Activated naive CD4-positive, alpha-beta T cell treated with anti-CD3 and anti-CD28 coated beads, Interleukin-2, amount 10 ng/mL, durations not matched to agents 7 days and 5 days (primary cell): ENCODE measurements at places on chromosomes 13 and 19.

- no peak for DNase-seq
Observed at GRCh38 chr13:42864952-42865767, 83.8 kb downstream of the FAM216B start.

GRCh38 chr13:100128373-100128772 lies 39.5 kb downstream of the PCCA start:
- DNase-seq: no peak

DNA sequence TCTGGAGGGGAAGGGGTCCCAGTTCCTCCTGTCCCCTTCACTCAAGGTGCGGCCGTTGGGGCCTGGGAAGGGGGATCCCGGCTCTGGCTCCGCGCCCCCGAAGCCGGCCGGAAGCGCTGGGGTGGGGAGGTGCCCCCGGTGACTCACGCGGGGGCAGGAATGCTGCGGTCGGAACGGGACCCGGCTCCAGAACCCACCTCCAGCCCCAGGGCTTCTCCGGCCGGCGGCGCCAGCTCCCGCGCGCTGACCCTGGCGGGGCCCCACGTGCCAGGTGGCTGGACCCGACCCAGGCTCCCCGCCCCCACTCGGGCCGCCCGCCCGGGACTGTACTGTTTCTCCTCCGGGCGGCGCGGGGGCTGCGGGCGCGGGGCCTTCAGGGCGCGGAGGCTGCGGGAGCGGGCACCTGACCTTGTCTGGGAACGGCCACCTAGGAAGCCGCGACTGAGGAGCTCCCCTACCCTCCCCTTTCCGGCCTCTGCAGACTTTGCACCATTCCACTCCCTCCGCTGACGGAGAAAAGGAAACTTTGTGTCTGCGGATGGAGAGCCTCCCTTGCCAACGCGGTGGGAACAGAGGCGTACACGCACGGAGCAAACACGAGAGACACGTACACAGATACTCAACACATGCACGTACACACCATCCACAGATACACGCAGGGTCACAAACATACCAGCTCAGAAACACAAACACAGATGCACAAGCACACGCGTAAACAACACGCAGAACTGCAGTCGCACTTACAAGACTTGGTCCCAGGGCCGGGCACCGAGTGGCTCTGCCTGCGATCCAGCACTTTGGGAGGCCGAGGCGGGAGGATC lies 7.2 kb downstream of the AXL start:
- DNase-seq: peak; percentile 65

- peak; percentile 19 for DNase-seq
Observed at GRCh38 chr13:113853518-113854237, 10.2 kb downstream of the GAS6 start.

DNA sequence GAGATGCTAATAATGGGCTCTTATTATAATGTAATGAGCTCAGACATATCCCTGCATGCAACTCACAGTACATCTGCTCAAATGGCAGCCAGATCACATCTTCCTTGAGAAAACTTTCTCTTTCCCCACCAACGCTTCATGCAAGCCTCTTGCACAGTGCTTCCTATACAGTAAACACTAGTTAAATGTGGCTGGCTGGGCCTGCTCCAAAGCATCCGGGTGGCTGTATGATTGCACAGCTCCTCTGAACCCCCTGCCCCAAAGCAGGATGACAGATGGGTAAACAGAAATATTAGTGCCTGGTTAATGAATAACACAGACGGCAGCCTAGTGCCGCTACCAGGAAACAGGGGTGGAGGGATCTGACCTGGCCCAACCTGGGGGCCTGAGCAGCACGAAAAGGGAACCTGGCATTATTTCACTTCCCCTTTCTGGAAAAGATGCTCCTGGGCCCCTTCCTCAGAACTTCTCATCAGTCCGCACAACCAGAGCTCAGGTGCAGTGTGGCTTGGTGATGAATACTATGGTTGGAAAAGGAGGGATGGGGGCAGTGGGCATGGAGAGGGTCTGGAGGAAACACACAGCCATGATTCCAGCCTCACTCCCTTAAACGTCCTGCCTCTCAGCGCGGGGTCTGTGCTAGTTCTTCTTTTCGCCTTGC lies 10.8 kb downstream of the FFAR2 start:
- no peak for DNase-seq

DNA sequence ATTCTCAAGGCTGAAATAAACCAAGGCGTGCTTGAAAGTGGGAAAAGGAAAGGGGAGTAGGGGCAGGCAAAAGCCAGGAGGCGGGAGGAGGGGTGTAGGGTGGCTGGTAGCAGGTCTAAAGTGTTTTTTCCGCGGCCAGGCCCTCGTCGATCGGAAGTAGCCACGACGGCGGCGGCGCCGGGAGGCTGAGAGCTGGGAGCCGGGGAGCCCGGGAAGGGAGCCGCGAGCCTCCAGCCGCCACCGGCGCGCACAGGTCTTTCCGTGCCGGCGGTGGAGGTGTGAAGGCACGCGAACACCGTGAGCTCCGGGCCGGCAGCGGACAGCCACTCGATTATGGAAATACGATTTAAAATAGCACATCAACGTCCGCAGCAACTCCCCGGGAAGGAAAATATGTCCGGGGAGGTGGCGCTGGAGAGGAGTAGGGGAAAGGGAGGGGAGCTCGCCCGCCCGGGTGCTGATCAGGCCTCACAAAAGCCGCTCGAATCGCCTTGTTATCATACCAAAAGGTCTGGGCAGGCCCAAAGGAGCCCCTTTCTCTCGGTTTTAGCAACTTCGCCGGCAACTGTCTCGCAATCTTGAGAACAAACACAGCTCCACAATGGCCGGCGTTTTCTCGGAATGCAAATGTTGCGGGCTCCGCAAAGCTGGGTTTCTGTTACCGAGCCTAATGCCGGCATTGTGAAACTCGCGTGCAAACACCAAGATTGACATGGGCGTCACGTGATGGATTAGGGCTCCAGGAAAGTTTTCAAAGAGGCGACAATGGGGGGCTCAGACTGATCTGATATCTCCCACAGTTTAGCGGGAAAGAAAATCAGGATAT lies 2.9 kb upstream of the PCDH8 start:
- DNase-seq: peak; percentile 36

- DNase-seq: no peak
Observed at GRCh38 chr19:42455621-42456081, 12.9 kb upstream of the CXCL17 start.

DNA sequence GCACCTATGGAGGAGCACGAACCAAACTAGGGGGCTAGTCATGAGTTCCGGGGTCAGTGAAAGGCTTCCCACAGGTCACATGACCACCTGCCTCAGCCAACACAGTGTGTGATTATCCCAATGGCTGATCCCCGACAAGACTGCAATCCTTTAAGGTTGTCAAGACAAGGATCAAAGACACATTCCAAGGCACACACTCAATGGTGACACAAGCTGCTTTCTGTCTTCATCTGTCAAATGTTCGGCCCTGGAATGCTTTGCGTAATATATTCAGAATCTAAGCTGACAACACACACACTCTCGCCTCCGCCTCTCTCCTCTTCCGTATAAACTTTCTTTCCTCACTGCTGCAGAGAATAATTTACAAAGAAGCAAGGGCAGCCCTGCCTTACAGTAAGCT lies 11.7 kb downstream of the RANBP3 start:
- no peak for DNase-seq

DNA sequence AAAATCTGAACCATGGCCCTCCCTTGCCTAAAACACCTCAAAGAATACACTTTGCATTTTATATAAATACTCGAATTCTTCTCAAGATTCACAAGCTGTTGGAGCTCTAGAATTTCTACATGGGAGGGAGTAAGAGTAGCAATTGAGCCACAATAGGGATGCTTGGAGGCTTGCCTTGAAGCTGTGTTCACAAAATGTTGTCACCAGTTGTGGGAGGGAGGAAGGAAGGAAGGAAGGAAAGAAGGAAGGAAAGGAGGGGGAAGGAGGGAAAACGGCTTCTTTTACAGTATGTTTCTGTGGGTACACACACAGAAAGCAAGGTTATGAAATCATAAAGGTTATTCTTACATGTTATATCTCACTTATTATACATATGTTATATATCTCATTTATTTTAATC lies 128.6 kb upstream of the PEG3 start:
- no peak for DNase-seq

DNA sequence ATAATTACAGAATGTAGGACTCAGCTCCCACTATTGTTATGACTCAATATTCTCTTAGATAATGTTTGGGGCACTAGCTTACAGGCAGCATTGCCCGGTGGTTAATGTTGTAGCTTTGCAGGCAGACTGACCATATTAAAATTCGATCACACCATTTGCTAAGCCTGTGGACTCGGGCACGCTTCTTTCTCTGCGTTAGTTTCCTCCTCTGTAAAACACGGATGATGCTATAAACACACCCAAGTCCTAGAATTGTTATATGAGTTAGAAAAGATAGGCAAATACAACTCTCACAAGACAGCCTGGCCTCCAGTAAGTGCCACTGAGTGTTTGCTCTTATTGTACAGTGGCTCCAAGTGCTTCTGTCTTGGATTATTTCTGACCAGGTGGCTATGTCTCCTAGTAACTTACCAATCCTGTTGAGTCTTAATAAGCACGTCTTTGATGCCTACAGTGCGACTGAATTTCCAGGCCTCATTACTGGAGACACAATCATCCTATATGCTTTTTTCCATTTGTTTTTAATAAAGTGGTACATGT lies 50.0 kb upstream of the ALOX5AP start:
- no peak for DNase-seq

DNA sequence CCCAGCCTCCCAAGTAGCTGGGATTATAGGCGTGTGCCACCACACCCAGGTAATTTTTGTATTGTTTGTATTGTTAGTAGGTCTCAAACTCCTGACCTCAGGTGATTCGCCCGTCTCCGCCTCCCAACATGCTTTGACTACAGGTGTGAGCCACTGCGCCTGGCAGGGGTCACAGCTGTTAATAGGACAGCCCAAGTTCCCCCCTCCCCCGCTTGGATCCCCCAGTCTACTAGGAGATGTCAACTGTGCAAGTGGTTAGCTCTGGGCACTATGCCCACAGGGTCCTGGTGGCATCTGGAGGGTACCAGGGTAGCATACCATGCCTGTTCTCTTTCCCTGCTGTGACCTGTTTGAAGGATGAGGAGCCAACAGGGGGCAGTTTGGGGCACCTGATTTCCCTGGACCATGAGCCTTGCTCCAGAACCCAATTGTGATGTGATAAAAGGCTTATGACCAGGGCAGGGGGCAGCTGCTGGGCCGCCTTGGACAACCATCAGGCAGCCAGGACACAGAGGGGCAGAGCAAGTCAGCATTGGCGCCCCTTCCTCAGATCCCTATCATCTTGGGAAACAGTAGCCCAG lies at the start of gene TSPAN16:
Gene TSPAN16, plus strand, starts transcription at position 496 of the 581 bp plus-strand sequence. CDS start 138 bp downstream, outside the sequence.
- no peak for DNase-seq

GRCh38 chr19:39401070-39401548 lies 5.5 kb upstream of the ZFP36 start:
- DNase-seq: no peak

- DNase-seq: no peak
Observed at GRCh38 chr13:73859841-73860240, 274.4 kb downstream of the KLF12 start.

GRCh38 chr13:49844181-49844580 lies 51.7 kb upstream of the KPNA3 start:
- DNase-seq: no peak

DNA sequence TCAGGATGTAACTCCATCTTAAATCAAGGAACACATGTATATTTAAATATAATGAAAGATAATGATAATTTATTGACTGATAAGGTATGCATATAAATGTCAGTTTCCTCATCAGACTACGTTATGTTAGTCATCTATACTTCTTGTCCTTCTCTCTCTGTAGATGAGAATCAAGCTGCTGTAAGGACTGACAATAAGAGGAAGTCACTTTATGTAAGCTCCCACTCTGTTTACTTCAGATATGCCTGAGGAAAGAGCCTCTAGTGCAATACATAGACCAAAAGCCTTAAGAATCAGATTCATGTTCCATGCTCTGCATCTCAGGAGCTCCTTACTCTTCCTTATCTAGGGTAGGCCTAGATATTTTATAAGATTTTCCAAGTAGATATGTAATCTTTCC lies 9.6 kb upstream of the SLITRK6 start:
- DNase-seq: no peak

DNA sequence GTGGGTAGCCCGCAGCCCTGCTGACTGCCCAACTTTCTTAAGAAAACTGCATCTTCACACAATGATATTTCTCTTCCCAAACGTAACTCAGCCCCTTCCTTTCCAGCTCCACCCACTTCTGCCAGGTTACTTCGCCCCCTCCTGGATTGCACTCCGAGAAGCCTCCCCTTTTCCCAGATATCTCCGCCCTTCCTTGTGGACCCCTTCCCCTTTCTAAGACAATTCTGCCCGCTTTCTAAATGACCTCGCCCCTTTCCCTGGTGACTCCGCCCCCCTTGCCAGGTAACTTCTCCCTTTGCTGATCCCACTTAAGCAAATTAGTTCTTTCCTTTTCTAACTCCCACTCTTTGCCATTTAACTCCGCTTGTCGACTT lies 2.6 kb downstream of the VSIG10L start:
- DNase-seq: no peak

- DNase-seq: no peak
Observed at GRCh38 chr19:33574824-33575223, 46.9 kb upstream of the CHST8 start.

DNA sequence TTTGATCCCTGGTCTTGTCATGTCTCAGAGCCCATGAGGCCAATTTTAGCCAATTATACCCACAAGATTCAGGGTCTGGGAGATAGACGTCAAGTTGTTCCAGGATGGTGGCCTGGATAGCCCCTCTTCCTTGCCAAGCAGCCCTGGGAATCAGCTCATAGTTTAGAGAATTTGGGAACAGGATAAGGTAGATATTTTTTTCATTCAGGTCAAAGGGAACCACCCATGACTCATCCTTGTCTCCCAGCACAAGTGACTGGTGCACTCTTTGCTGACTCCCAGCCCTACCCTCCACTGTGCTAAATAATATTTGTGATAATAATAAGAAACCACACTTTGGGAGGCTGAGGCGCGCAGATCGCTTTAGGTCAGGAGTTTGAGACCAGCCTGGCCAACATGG lies 17.1 kb upstream of the S1PR4 start:
- DNase-seq: no peak

GRCh38 chr19:47863514-47863936 lies 4.5 kb downstream of the TPRX2 start:
- peak; percentile 88 for DNase-seq

- DNase-seq: peak; percentile 64
Observed at GRCh38 chr19:46746281-46747057, at the start of gene STRN4. TSS of gene STRN4 (minus strand) at chr19:46746450. CDS start at chr19:46746430, 20 bp downstream.

GRCh38 chr19:36236304-36236945 lies 21.5 kb downstream of the ZNF146 start:
- no peak for DNase-seq

DNA sequence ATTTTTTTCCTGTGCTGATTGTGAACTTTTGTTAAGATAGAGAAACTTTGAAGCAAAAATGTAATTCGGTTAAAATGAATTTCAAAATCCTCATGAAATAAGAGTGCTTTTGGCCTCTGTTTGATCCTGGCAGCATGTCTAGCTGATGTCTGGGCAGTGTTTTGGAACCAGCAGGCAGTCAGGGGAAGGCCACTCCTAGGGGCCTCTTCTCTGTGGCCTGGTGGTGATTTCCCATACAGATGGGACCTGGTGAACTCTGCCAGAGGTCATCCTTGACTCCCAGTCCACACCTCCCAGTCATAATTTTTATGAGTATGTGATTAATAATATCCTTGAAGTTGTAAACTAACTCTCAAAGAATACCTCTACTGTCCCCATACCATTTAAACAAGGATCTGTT lies 226.6 kb downstream of the PCCA start:
- DNase-seq: no peak
